Purkinje cell (primary cell): ENCODE measurements at places on chromosomes 2 and 18. TPM values are rescaled to one million over a fixed set of nuclear protein-coding genes. Genes with fewer than 3 reads are reported as not detected.

The RAB31 gene
- polyA plus RNA-seq: 12.6 and 13.1 TPM in 2 replicates

The SULT1C4 gene
- polyA plus RNA-seq: 0.42 and 1.7 TPM in 2 replicates

The IL1RL2 gene
- polyA plus RNA-seq: 1.1 TPM in 1 of 2 replicates, not detected in the other

The CFLAR gene
- 4.5 and 4.9 TPM in 2 replicates for polyA plus RNA-seq

The HOXD12 gene
- not detected in 2 replicates for polyA plus RNA-seq

The ASB1 gene
- polyA plus RNA-seq: 26.5 and 26.7 TPM in 2 replicates

The LOXHD1 gene
- polyA plus RNA-seq: 0.70 TPM in 1 of 2 replicates, not detected in the other

The MAP3K19 gene
- polyA plus RNA-seq: 1.9 TPM in 1 of 2 replicates, not detected in the other

The HSPE1 gene
- 687 and 859 TPM in 2 replicates for polyA plus RNA-seq

The UGT1A3 gene
- polyA plus RNA-seq: not detected in 2 replicates

The POLR1A gene
- polyA plus RNA-seq: 1.4 and 1.5 TPM in 2 replicates

The CNGA3 gene
- polyA plus RNA-seq: not detected in 2 replicates

The NAT8 gene
- polyA plus RNA-seq: 2.2 TPM in 1 of 2 replicates, not detected in the other

The GAREM1 gene
- polyA plus RNA-seq: 5.6 and 8.9 TPM in 2 replicates

The DRC1 gene
- polyA plus RNA-seq: not detected in 2 replicates

The FOXI3 gene
- polyA plus RNA-seq: not detected in 2 replicates

The OTOS gene
- not detected in 2 replicates for polyA plus RNA-seq

The TMEM37 gene
- not detected in 2 replicates for polyA plus RNA-seq

The TMEM200C gene
- polyA plus RNA-seq: 0.76 and 1.1 TPM in 2 replicates

The THOC1 gene
- polyA plus RNA-seq: 7.5 and 25.9 TPM in 2 replicates

The SMYD1 gene
- polyA plus RNA-seq: 0.16 TPM in 1 of 2 replicates, not detected in the other

The ZAP70 gene
- polyA plus RNA-seq: not detected in 2 replicates

The RASGRP3 gene
- 1.6 and 5.7 TPM in 2 replicates for polyA plus RNA-seq

The NOL4 gene
- 12.3 and 18.4 TPM in 2 replicates for polyA plus RNA-seq

The FAHD2B gene
- polyA plus RNA-seq: 11.6 and 12.1 TPM in 2 replicates

The NCOA1 gene
- 70.9 and 72.6 TPM in 2 replicates for polyA plus RNA-seq

The AFF3 gene
- 4.6 and 6.4 TPM in 2 replicates for polyA plus RNA-seq

The AOX1 gene
- polyA plus RNA-seq: 5.8 and 7.5 TPM in 2 replicates

The B3GNT2 gene
- 82.6 and 100 TPM in 2 replicates for polyA plus RNA-seq

The CYS1 gene
- 0.22 and 1.0 TPM in 2 replicates for polyA plus RNA-seq

The FBXO41 gene
- polyA plus RNA-seq: 0.06 and 1.5 TPM in 2 replicates

The CROCC2 gene
- polyA plus RNA-seq: not detected in 2 replicates

The LIMS3 gene
- polyA plus RNA-seq: not detected in 2 replicates

The KCNJ3 gene
- polyA plus RNA-seq: 18.5 and 19.4 TPM in 2 replicates

The GLI2 gene
- polyA plus RNA-seq: 0.19 and 0.83 TPM in 2 replicates

The ANKRD30BL gene
- 0.35 TPM in 1 of 2 replicates, not detected in the other for polyA plus RNA-seq

The LCT gene
- polyA plus RNA-seq: not detected in 2 replicates

The SIX2 gene
- not detected in 2 replicates for polyA plus RNA-seq

The TFPI gene
- polyA plus RNA-seq: 6.2 and 7.4 TPM in 2 replicates

The GPR155 gene
- polyA plus RNA-seq: 24.9 and 25.8 TPM in 2 replicates

The CD8A gene
- 2.1 and 4.4 TPM in 2 replicates for polyA plus RNA-seq

The YES1 gene
- 2.1 and 4.1 TPM in 2 replicates for polyA plus RNA-seq

The UGT1A9 gene
- not detected in 2 replicates for polyA plus RNA-seq

The C2orf80 gene
- 1.4 and 28.1 TPM in 2 replicates for polyA plus RNA-seq

The TFCP2L1 gene
- polyA plus RNA-seq: not detected in 2 replicates

The MSH6 gene
- polyA plus RNA-seq: 7.2 and 16.8 TPM in 2 replicates

The PLB1 gene
- polyA plus RNA-seq: not detected in 2 replicates

The KATNAL2 gene
- polyA plus RNA-seq: 4.4 and 6.4 TPM in 2 replicates

The CCDC102B gene
- polyA plus RNA-seq: 25.6 and 26.7 TPM in 2 replicates

The CTNNA2 gene
- polyA plus RNA-seq: 22.3 and 26.9 TPM in 2 replicates

The KDM3A gene
- polyA plus RNA-seq: 12.9 and 13.5 TPM in 2 replicates

The MTA3 gene
- polyA plus RNA-seq: 9.6 and 19.2 TPM in 2 replicates

The ITGAV gene
- polyA plus RNA-seq: 210 and 234 TPM in 2 replicates
